ENCODE measurements at places on chromosomes 6 and 20. TPM values are rescaled to one million over a fixed set of nuclear protein-coding genes. Genes with fewer than 3 reads are reported as not detected.

DNA sequence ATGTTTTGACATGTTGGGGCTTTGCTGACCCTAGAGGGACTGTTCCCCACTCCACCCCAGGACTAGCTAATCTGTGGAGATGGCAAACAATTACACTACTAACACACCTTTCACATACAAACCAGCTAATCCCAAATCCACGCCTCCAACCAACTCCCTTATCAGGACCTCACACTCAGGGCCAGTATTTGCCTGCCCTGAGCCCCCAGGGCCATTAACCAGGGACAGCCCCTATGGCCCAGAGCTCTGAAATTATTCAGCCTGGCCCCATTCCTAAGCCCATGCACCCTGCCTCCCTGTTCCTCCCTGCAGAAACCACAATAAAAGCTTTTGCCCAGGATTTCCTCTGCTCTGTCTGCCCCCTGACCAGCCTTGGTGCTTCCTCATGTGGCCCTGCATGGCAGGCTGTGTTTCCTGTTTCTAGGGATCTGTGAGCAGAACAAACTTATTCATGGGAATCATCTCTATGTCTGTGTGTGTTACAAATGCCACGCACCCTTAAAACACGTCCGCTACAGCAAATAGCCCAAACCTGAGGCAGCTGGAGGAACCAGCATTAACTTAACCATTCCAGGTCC lies 121.2 kb downstream of the PXDC1 start:
- peak; percentile 26 for DNase-seq

The CEP85L gene
- total RNA-seq: 6.6 TPM

The MAS1 gene
- 0.03 TPM for total RNA-seq

DNA sequence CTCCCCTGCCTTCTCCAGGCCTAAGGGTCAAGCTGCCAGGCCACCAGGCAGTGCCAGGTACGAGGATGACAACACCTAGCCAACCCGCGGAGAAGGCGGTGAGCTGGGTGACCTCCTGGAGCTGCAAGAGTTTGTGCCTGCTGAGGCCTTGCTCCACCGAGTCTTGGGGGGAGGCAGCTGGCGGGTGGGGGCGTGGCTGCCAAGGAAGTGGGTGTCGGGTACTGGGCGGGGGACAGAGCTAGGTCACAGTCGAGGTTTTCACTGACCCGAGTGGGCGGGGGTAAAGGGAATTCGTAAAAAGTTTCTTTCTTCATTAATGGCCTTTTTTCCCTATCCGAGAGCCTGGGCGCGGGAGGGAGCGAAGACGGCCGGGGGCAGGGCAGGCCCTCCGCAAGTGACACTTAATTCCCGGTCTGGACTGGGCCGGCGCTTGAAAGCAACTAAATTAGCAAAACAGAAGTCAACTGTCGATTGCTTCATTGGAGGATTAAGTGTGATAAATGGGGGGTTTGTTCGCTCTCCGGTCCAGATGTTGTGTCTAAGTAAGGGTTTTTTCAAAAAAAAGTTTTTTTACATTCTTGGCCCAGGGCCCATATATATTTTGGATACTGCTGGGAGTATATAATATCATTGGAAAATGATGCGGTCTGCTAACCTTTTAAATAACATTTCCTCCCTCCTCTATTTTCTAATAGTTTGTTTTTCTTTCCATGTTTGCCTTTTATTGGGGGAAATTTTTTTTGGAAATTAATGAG lies 43.1 kb upstream of the FOXP4 start:
- no peak for DNase-seq

DNA sequence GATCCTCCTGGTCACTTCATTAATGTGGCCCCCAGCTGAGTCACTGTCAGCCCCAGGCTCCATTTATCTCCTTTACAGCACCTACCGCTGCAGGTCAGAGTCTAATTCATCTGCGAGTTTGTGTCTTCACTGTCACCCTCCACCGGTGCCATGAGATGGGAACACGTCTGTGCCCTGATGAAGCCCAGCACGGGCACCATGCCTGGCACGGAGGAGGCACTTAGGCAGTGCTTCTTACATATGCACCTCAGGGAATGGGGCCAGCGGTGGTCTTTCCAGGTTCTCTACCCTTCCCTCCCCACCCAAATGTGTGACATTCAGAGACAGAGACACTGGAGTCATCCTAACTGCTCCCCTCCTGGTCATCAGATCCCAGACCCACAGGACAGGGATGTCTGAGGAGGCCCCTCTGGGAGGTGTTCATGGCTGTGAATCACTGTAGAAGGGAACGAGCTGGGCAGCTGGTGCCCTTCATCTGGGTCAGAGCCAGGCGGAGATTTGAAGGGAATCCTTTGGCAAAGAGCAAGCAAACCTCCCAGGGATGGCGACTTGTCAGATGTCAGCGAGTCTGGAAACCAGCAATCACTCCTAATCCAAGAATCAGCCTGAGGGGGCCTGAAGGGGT lies 364.6 kb downstream of the PREX1 start:
- DNase-seq: peak; percentile 70

DNA sequence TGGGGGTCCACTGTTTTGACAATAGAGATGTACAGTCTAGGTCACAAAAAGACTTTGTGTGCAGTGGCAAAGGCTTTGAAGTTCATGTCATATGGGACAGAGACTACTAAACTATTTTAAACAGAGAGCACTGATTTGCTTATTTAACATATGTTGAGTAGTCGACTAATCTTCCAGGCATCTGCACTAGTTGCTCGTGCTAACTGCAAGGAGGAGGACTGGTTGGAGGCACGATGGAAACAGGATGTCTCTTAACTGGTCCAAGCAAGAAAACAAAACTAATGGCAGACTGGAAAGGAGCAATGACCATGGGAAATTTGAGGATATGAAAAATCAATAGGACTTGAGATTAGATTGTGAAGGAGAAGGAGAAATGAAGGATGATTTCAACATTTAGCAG lies 28.5 kb upstream of the ERVFRD-1 start:
- DNase-seq: no peak

The CYP39A1 gene
- total RNA-seq: 5.9 TPM

DNA sequence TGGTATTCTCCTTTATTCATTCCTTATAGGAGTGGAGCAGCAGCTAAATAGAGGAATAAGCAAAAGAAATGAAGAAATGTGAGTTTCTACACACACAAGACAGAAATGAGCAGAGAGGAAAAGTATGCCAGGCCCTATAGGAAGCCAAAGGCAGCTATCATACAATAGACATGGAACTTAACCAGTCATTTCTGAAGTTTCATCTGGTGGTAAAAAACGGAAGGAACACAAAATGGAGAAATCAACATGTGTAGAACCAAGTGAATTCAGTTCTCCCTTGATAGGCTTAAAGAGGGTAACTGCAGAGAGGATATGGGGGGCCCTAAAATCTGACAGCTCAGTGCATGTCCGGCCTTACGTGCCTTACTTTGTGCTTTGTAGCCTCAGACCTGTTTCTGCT lies 44.6 kb downstream of the TSBP1 start:
- DNase-seq: no peak

DNA sequence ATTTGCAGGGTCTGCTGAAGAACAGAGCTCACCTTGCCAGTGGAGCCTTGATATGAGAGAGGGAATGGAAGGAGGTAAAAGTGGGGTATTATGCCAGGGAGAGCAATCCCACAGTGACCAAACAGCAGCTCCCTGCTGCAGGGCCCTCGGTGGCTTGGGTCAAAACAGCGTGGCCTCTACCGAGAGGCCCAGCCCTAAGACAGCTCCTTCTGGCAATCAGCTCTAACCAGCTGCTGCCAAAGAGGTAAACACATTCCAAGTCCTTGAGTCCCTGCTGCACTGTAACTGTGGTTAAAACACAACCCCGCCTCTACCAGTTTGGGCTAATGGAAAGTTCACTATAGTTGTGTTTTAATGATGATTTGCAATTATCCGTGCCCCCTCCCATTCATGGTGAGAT lies 1.4 kb upstream of the DAAM2 start:
- DNase-seq: no peak

DNA sequence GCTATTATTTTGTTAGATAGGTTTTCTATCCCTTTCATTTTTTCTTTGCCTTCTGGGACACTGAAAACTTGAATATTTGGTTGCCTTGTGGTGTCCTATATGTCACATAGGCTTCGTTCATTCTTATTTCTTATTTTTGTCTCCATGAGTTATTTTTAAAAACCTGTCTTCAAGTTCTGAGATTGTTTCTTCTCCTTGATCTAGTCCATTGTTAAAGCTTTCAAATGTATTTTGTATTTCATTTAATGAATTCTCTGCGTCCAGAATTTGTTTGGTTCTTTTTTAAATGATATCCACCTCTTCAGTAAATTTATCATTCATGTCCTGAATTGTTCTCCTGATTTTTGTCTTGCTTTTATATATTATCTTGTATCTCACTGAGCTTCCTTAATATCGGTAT lies 243.2 kb upstream of the BMP2 start:
- DNase-seq: no peak

- DNase-seq: no peak
Measured at GRCh38 chr20:59792300-59792699, 141.1 kb downstream of the SYCP2 start.

DNA sequence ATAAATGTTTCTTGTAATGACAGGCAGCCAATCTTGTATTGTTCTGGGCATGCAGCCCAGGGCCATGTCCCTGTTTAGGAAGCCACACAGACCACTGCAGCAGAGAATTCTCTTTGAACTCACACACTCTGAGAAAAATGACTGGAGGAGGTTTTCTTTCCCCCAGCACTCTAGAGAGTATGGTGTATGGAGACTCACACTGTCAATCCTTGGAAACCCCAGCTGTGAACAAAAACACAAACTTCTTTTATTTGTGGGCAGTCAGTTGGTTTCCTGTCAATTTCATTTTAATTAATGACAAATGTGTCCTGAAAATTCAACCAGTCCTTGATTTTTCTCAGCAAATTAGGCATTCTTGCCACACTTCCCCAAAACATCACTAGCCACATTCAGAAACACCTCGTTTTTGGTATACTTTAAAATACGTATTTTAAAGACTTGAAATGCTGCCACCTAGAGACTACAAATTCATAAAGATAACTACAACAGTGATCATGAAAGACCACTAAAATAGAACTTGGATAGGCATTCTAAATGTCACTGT lies 52.9 kb upstream of the UFL1 start:
- DNase-seq: no peak

- DNase-seq: no peak
Measured at GRCh38 chr6:30750379-30750668, 6.0 kb upstream of the IER3 start.
